ENCODE measurements at places on chromosomes 7 and 10.
A peak's percentile ranks its signal among the peaks of the same experiment; 100 is the strongest.

GRCh38 chr10:88342733-88343310 lies 240.3 kb downstream of the RNLS start:
- DNase-seq, result no peak

GRCh38 chr10:85655411-85655810 lies 711.2 kb downstream of the GRID1 start:
- no peak for DNase-seq

DNA sequence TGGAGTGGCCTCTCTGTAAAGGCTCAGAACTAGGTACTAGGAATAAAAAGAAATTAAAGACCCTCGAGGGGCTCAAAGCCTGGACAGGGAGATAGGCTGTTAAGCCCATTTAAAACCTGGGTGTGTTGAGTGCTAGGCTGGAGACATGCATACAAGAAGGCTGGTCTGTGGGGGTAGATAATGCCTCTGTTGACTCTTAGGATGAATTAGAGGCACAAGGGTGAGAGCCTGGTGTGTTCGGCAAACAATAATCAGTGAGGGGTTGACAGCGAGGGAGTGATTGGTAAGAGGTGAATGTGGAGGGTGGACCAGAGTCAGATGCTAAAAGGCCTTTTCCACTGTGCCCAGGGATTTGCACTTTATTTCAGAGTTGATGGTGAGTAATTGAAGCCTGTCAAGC lies 12.7 kb downstream of the GSTO2 start:
- DNase-seq, result no peak

DNA sequence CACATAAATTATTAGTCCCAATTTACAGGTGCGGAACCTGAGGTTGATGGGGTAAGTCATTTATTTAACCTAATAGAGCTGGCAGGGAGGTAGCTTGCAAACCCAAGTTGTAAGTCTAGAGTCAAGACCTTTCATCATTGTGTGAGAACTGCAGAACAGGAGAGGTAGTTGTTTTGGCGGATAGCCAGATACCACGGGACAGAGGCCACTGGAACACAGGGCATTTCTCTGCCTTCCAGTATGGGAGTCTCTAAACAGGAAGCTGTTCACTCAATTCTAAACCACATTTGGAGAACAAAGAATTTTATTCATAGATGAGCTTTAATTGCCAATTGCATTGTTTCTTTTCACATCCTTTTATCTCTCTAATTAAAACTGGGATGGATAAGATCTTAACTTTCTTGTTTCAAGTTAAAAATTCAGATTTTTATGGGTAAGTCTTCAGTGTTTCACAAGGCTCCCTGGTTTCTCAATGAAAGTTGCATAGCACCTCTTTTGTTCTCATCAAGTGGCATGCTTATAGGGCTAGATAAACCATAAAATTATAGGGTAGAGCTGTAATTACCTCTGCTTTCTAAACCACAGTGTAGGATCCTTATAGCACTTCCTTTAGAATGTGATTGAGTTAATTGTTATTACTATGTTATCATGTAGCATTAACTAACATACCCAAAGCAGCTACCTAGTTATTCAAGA lies 489.0 kb downstream of the GATA3 start:
- DNase-seq, result no peak

DNA sequence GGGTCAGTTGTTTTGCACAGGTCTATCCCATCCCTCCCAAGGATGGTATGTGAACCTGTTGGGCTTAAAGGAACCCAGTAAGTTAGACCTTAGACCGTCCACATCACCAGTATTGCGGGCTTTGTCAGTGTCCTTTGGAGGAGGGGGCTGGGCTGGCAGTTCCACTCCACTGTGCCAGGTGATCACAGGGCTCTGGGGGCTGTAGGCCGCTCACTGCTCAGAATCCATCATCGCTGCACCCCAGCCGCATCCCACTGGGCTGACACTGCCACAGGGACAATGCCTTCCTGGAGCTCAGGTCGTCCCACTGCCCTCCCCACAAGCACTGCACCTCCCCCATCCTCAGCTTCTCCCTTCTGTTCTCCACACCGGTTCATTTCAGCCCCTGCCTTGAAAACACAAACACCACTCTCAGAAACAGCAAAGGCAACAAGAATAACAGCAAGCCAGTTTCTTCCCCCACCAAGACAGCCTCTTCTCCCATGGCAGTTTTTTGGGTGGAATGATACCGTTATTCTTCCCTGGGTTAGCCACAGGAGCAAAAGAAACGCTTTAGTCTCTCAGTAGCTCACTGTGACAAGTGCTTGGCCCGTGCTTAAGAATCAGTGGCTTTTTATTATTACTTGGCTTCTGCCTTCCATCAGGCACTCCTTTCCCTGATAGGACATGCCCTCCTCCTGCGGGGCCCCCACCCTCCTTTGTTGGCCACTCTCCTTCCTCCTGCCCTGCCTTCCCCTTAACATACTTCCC lies 111.2 kb downstream of the GRK5 start:
- no peak for DNase-seq

DNA sequence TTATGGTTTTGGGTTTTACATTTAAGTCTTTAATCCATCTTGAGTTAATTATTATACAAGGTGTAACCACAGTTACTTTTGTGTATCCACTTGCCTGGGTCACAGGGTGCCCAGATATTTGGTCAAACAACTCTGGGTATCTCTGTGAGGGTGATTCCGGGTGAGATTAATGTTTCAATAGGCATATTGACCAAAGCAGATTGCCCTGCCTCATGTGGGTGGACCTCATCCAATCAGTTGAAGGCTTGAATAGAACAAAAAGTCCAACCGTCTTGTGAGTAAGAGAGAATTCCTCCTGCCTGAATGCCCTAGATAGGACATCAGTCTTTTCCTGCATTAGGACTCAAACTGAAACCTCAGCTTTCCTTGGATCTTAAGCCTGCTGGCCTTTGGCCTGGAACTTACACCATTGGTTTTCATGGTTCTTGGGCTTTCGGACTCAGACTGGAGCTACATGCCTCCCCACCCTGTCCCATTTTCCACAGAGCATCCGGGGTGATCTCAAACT lies 68.9 kb upstream of the ST8SIA6 start:
- no peak for DNase-seq

DNA sequence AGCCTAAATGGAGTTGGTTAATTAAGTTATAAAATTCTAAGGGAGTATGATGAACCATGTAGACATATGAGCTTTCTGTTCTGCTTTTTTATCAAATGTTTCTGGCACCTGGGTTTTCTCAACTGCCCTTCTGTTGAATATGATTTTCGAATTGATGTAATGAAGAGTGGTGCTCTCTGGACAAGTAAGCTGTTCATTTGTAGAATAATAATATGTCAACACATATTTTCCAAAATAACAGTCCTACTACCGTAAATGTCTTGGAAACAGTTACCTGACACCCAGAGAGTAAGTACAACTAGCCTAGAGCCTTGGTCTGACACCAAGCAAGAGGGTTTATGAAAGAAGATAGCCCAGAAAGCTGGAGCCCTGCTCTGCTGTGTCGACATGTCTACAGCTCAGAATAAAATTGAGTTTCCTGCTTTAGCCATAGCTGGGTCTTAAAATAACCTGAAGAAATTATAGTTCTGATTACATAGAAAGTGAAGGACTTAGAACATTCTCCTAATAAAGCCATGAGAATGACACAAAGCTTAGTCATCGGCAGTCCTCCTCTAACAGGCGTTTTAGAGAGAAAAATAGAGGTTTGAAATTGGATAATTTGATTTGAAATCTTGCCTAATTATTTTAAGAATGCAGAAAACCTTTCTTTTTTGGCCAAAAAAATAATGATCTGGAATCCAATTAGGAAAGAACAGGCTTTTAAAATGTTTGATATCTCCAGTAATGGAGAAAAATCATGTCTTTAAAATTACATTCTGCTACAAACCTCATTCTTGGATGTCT lies 25.1 kb downstream of the HDAC9 start:
- DNase-seq, result no peak

- no peak for DNase-seq
Measured at GRCh38 chr7:155054761-155055160, 15.4 kb upstream of the HTR5A start.

DNA sequence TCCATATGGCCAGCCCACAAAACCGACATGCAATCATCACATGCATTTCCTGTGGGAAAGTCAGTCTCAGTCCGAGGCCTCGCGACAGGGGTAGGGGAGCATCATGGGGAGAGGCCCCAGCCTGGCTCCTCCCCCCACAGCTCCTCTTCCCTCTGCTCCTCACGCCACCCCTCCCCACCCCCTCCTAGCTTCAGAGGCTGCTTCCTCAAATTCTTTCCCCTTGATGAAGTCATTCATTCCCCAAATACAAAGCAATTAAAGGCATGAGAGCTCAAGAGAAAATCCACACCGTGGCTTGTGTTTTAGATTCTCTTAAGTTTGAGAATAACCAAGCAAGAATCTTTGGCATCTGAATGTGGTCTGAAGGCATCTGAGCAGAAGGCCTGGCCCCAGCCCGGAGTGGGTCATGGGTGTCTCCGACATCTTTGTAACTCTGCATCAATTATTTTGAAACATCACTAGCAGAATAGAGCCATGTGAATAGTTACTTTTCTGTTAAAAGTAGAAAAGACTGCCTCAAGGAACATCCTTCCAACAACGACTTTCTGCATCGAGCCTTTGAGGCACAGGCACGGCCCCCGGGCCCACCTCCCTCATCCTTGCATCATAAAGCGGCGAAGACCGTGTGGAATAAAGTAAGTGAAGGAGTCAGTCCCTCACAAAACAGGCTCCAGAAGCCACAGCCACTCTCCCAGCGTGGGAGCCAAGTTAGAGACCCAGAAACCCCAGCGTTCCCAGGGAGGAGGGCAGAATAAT lies 90.9 kb downstream of the DIP2C start:
- DNase-seq, result no peak

- DNase-seq, result peak; percentile 68
Measured at GRCh38 chr10:93074597-93075368, 1.1 kb downstream of the CYP26A1 start.

DNA sequence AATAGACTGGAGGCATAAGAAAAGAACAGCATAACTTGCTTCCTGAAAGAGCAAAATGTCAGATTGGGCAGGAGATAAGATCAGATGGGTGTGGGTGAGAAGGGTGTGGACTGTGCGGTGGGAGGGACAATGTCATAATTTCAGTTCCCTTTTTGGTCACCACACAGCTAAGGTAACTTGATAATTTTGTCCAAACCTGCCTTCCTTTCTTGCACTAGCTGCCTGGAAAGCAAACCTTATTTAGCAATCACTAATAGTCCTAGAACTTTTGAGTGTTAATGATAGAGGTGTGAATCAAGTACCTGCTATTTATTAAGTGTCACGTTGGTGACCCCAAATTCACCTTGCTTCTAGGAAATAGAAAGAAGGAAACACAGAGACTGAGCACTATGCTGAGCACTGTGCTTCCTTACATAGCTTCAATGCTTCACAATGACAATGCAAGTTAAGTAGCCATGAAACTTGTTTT lies 72.4 kb upstream of the SP4 start:
- DNase-seq, result no peak

GRCh38 chr10:27611744-27612550 lies 107.8 kb downstream of the RAB18 start:
- no peak for DNase-seq

GRCh38 chr10:12534824-12535223 lies 185.5 kb downstream of the CAMK1D start:
- no peak for DNase-seq

DNA sequence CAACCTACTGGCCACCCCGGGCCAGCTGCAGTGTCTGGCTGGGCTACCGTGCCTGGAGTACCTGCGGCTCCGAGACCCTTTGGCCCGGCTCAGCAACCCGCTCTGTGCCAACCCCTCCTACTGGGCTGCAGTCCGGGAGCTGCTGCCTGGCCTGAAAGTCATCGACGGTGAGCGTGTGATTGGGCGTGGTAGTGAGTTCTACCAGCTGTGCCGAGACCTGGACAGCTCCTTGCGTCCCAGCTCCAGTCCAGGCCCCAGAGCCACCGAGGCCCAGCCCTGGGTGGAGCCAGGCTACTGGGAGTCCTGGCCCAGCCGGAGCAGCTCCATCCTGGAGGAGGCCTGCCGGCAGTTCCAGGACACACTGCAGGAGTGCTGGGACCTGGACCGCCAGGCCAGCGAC lies 4.2 kb downstream of the RARRES2 start:
- no peak for DNase-seq

GRCh38 chr10:52571018-52571417 lies 201.6 kb downstream of the MBL2 start:
- no peak for DNase-seq

DNA sequence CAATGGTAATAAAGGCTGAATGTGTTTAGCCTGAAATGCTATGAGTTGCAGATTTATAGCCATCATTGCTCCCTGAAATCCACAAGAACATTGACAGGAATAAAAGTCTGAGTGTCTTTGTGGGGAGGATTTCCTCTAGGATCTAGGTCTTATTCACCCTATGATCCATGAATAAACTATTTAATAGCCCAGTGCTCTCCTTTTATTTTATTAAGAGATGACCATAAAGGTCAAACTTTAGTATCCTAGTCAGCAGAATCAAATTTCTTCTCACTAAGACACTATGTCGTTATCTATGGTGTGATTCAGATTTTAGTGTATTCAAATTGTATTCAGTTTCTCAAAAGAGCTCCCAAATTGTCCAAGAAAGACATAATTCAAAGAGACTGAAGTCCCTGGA lies 67.8 kb upstream of the AKR1E2 start:
- DNase-seq, result no peak

DNA sequence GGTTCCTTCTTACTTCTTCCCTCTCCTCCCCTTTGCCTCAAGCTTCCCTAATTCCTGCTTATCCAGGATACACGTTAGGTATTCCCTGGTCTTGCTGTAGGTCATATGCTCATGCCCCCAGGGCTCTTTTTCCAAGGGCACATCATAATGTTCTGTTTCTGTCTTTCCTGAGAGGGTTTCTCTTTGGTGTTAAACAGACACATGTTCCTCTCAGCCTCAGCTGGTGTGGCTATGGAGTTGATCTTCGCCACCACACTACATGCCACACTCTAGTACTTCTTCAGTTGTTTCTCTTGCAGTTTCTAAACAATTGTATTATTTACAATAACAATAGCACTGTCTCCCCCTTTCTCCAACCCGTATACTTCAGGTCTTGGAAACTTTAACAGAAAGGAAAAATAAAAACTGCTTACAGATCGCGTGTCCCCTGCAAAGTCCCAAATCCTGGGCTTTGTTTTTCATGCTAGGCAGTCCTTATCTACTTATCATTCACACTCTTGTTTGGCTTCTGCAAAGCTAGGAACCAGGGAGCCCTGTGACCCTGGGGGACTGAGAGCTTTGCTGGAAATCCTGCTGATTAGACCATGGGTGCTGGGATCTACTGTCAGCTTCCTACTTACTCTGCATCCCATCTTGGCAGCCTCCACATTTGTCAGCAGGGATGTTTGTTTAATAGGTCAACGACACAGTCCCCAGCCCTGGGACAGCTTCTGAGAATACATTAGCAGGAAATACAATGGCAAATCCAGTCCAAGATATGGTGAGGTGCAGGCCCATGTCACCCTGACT lies 193.9 kb upstream of the BMPER start:
- DNase-seq, result no peak

GRCh38 chr7:140885735-140886334 lies 38.9 kb downstream of the BRAF start:
- no peak for DNase-seq

DNA sequence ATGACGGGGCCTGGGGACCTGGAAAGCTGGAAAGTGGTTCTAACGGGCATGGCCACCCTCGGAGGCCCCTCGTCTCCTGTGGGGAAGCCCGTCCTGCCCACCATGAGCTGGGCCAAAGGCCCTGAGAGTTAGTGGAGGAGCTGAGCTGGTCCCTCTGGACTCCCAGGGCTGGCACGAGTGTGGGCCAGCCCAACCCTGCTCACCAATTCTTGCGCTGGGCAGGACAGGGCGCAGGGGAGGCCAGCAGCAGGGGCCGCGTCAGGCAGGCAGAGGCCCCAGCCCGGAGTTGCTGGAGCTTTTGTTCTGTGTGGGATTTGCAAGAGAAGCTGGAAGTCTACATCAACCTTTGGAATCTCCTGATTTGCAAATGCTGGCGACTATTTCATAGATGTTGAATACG lies 29.8 kb downstream of the UNCX start:
- DNase-seq, result no peak

GRCh38 chr7:135459951-135460567 lies 49.8 kb downstream of the CNOT4 start:
- no peak for DNase-seq

All from left forelimb (tissue), 1 donor.